ENCODE measurements at places on chromosomes 2 and 18.

DNA sequence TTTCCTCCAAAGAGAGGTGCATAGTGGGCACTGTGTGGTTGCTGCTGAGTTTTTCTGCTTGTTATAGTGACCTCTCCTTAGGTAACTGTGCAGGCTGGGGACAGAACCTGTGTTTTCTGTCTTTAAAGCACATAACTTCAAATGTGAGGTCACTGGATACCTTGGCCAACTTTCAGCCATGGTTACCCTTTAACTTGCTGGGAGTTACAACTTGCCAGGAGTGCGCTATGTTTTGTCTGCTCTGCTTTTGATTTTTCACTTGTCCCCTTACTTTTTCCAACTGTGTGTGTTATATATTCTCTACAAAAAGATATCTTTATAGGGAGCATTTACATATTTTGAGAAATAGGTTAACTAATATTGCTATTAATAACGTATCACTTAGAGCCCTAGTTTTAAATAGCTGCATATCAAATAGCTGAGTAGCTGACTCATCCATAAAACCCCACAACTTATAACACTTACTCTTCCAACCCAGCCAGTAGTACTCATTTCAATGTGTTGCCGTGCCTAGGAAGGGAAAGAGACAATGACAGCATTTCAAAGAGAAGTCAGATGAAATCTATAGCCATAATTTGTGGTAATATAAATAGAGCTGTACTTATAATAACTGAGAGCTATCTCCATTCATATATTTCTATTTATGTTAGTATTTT lies 51.6 kb downstream of the DPP4 start:
- DNase-seq, result no peak

DNA sequence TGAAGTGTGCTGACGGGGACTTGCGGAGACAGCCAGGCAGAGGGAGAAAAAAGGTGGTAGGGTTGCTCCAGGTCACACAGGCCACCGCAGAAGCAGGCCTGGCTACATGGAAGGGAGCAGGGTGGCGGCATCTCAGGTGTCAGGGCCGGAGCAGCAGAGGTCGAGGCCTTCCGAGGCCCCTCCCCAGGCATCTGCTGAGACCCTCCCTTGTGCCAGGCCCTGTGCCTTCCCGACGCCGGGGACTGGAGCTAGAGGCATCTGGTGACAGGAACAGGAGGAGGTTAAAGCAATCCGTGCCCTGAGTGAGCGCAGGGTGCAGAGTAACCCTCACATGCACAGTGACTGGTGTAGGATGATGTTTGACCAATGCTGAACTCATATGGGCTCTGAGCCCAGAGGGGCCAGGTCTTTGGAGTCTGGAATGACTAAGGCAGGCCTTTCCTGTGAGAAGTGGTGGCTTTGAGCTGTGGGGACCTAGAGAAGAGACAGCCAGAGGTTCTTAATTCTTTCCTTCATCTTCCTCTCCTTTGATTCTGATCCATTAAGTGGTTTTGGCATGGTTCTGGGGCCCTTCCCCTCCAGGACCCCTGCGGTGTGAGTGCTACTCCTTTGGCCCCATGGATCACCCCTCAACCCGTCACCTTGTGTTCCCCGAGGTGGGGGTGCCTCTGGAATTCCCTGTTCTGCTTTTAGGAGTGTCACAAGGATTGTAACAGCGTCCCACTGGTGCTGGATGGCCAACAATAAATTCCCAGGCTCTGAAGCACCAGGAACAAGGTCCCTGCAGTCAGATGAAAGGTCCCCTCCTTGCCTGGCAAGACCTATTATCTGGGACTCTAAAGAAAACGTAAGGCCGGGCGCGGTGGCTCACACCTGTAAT lies 72.1 kb downstream of the KLHL29 start:
- no peak for DNase-seq

GRCh38 chr18:50578651-50579050 lies 18.8 kb downstream of the MAPK4 start:
- DNase-seq, result no peak

- DNase-seq, result peak; percentile 63
Observed at GRCh38 chr18:3605954-3606443, 156.0 kb downstream of the TGIF1 start.

DNA sequence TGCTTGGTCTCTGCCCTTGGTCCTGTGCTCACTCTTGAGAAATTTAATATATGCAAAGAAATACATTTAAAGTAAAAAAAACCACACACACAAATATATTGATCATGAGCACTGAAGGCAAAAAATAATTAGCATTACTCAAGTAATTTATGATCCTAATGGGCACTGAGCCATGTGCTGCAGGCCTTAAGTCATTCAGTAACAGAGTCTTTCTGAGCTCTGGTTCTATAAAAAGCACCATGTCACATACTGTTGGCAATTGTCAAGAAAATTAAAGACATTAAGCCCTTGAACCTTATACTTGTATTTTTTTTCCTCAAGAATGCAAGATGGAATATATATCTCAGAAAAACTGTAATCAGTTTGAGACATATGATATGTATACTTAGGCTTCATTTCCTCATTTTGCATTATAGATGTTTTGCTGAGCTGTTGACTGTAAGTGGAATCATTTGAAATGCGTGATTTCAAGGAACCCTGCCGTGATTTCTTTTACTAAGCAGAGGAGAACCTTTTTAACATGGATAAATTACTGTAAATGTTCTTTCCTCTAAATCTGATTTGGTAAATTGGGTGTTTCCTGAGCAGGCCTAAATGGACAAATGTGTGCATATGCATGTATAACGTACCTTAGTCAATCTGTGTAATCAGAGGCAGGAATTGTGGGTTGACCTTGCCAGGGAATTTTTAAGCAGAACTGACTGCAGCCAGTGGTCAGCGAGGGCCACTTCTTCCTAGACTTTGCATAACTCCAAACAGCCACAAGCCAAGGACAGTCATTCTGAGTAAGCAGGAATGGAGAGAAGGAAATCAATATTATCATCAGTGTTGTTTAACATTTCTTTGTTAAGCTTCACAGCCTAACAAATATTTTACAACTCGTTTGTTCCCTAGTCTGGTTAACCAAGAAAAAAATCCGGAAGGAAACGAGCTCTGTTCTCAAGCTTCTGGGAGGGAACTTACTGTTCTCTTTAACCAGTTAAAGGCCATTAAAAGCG lies 191.5 kb upstream of the ATP5MC3 start:
- DNase-seq, result no peak

GRCh38 chr2:121735518-121736074 lies 1.1 kb downstream of the NIFK start:
- DNase-seq, result peak; percentile 31
